Prostate gland (tissue), 2 donors: ENCODE measurements at places on chromosomes 7 and 10. TPM values are rescaled to one million over a fixed set of nuclear protein-coding genes. Genes with fewer than 3 reads are reported as not detected.

The OR13A1 gene
- not detected for total RNA-seq

The ZC3HAV1L gene
- total RNA-seq = 26.0 TPM

DNA sequence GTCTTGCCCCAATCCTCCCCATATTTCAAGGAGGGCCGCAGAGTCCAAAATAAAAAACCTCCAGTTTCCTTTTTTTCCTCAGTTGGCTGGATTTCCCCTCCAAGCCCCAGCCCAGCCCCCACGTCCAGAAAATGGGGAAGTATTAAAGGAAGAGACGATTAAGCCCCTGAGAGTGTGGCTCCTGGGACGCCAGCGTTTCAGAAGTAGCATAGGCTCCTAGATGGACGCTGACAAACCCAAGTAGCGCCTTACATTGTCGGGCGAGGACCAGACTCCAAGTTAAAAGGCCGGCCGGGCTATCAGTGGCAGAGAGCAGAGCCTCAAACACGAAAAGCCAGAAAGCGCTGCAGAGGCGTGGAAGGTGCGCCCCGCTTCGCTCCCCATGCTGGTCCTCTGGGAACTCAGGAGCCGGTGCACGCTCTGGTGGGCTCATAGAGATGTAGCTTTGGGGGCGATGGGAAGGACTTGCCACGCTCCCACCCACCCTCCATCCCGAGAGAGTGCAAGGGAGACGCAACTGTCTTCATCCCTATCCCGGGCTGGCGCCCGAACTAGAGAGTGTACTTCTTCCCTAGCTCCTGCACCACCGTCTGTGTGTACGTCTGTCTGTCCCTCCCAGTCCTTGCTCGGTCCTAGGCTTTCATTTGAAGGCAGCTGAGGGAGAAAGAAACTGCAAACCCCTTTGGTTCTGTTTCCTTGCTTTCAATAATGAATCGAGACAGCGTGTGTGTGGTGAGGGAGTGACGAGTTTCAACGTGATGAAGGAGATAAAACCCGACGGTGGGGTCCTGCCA lies 6.3 kb upstream of the EMX2 start:
- H3K4me3 ChIP-seq = no peak overlapping the region
- H3K27me3 ChIP-seq = peaks cover 66% of the 10 kb centered on the region
- no peak overlapping the region for H3K27ac ChIP-seq
- no peak for DNase-seq

The LIPM gene
- total RNA-seq = not detected
